ENCODE measurements at places on chromosomes 2 and 18.

- DNase-seq = no peak
Measured at GRCh38 chr2:195115738-195116137, 541.3 kb upstream of the SLC39A10 start.

DNA sequence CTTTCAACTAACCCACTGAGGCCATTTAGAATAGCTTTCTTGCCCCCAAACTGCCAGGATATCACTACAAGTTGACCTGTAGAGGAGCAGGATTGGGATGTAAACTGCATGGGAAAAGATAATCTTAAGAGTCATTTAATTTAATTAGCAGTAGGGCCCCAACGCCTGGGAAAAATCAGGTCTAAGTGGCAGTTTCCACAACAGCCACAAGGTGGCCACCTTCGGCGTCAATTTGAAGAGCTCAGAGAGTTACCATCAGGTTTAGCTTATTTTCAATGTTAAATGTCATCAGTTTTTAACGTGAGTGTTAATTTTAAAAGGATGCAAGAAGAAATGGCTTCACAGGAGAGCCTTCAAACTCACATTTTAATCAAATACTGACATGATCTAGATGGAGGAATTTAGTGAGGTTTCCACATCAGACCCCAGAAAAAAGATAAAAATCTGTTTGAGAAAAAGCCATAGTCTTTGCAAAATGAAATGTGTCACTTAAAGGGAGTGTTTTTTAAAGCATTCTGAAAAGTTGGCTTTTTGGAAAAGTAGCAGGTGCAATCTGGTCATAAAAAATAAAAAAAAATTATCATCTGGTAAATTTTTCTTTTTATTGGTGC is 77.3 kb upstream of the UPP2 start:
- no peak for DNase-seq

DNA sequence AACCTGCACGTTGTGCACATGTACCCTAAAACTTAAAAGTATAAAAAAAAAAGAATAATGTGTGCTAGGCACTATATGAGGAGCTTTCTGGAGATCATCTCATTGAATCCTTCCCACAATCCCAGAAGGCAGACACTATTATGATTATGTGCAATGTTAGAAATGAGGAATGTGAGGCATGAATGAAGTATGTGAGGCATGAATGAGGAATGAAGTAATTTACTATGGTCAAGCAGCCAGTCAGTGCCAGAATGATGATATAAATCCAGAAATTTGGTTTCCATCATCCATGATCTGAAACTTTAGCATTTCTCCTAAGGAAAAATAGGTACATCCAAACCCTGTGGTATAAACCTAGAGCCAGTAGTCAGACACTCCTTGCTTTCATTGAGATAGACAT is 42.0 kb downstream of the CCDC148 start:
- DNase-seq = no peak

GRCh38 chr2:7838669-7839068 is 843.2 kb upstream of the ID2 start:
- no peak for DNase-seq

DNA sequence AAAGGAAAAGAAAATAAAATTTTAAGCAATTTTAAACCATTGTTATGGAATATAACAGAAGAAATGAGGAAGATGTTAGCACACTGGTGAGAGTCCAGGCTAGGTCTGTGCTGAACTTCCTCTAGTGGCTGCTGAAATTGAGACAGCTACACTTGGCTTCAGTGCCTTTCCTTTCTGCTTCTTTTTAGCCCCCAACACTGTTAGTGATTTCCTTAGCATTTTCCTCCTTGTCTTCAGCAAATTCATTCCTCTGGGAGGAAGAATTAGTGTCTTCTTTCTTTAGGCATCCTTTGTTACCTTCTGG is 47.6 kb downstream of the ITGAV start:
- no peak for DNase-seq

DNA sequence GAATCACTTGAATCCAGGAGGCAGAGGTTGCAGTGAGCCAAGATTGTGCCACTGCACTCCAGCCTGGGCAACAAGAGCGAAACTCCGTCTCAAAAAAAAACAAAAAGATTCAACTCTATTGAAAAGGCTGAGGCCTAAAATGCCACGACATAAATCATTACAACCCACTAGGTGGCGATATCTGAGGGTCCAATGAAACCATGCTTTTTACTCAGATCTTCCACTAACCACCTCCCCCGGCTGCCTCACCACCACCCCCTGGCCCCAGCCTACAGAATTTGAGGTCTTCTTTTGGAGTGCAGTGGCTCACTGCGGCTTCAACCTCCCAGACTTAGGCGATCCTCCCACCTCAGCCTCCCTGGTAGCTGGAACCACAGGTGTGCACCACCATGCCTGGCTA is 57.5 kb downstream of the AP1S3 start:
- no peak for DNase-seq

DNA sequence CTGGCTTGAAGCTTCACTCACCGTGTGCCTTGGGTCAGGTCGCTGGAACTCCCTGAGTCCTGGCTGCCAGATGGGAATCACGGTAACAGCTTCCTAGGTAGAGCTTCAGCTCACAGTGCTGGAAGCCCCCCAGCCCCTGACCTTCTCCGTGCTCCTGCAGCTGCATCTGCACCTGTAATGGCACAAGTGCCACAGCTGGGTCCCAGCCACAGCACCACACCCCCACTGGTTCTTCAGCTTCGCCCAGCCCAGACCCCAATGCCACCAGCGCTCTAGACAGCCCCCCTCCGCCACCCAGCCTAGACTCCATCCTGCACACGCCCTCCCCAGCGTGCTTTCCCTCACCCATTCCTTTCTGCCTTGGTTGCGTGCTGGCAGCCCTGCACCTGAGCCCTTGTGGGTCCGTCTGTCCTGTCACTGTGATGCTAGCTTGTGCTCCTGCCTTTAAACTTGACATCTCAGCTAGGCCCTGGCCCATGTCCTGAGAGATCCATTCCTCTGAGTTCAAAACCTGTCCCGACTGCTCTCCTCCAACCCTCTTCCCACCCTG is 7.6 kb upstream of the ESPNL start:
- no peak for DNase-seq

DNA sequence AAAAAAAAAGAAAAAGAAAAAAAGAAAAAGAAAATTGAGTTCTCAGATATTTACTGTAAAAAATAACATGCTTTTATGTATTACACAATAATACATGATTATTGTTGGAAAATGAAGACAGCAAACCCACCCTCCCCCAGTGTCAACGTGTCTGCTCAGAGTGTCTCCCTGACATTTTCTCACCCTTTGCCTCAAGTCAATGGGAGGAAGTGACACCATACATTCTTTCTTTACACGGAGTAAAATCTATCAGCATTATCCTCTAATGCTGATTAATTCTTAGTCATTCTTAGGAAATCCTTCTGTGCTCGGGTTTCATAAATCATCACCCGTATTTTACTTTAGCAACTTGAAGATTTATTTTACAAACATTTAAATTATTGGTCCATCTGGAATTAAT is 32.0 kb downstream of the CTAGE1 start:
- no peak for DNase-seq

- no peak for DNase-seq
Measured at GRCh38 chr2:235678712-235679111, 184.9 kb downstream of the AGAP1 start.

DNA sequence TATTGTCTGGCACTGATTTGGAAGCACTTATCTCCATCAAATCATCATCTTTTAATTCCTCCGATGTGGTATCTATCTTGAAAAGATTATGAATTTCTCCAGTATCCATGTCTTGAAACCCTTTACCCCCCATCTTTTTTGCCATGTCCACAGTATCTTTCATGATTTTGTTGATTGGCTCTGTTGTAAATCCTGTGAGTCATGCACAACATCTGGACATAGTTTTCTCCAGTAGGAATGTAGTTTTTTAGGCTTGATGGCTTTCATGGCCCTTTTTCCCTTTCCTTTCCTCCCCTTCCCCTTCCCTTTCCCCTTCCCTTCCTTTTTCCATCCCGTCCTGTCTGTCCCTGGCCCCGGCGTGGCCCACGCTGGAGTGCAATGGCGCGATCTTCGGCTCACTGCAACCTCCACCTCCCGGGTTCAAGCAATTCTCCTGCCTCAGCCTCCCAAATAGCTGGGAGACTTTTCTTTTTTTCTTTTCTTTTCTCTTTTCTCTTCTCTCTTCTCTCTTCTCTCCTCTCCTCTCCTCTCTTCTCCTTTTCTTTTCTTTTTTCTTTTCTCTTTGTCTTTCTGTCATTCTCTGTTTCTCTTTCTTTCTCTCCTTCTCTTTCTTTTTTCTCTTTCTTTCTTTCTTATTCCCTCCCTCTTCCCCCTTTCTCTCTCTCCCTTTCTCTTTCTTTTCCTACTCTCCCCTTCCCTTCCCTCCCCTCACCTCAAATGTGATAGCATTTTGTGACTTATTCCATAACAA is 18.4 kb upstream of the ZNF638 start:
- DNase-seq = no peak

- no peak for DNase-seq
Measured at GRCh38 chr2:79993144-79993543, 311.4 kb downstream of the LRRTM1 start.

DNA sequence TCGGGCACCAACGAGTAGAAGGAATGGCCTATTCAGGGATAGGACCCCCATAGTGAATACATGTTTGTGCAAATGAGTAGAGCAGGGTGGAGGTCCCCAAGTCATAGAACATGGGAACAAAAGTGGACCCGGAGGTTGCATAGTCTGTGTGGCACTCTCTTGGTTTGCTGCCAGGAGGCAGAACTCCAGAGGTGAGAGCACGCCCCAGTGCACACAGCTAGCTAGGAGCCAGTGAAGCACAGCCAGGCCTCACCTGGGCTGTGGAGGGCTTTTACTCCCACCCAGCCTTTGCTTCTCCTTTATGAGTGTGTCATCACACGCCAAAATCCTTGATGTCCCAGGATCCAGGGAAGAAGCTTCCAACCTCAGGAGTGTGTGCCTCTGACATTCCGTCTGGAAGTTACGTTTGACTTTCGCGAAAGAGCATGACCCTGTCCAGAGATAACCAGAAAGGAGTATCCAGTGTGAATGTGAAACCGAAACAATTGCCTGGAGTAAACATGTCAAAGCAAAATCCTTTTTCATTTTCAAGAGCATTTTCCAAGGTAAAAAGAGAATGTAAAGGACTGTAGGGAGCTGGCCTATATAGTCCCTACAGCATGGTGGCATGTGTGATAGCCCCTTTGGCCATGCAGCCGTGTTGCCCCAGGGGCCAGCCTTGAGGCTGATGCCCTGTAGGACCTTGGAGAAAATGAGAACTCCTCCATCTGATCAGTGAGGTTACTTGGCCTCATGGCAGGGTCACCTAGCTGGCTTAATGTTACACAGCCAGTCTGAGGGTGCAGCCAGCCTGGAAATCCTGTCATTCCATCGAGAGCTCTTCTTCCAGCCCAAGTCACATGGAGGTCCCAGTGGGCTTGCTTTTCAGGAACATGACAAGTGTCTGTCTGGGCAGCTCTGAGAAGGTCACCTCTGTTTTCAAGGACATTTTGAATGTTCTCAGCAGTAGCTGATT is 8.8 kb downstream of the TRIB2 start:
- no peak for DNase-seq

GRCh38 chr2:239693761-239694415 is 293.1 kb upstream of the HDAC4 start:
- DNase-seq = no peak

DNA sequence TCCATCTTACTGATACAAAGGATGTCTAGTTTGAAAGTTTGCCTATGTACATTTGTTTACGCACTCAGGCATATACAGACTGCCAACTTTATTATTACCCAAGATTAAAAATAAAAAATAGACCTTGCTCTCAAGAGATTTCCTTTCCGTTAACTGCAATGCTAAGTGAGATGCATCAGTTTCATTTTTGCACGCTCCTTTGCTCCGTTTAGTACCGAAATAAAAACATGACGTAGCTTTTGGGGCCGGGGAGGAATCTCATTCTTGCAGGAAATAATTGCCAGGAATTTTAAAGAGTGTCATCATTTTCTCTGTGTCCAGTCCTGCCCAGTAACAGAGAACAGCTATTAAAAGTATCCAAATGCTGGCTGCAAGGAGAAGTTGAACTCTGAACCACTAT is 169.5 kb downstream of the SLC8A1 start:
- no peak for DNase-seq

DNA sequence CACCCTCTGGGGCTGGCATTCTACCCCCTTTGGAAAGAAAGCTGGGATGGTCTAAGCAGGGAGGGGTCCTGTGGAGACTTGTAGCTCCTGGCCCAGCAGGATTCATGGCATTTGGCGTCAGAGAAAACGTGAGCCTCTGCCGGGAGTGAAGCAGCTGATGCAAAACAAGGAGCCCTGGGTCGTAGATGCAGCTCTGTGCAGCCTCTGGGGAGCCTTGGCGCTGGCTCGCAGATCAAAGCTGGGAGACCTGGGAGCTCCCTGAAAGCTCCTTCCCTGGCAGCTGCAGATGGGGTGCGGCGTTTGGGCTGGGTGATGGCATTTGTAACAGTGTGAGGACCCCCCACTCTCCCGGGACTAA is 148.3 kb downstream of the KLHL29 start:
- DNase-seq = no peak

DNA sequence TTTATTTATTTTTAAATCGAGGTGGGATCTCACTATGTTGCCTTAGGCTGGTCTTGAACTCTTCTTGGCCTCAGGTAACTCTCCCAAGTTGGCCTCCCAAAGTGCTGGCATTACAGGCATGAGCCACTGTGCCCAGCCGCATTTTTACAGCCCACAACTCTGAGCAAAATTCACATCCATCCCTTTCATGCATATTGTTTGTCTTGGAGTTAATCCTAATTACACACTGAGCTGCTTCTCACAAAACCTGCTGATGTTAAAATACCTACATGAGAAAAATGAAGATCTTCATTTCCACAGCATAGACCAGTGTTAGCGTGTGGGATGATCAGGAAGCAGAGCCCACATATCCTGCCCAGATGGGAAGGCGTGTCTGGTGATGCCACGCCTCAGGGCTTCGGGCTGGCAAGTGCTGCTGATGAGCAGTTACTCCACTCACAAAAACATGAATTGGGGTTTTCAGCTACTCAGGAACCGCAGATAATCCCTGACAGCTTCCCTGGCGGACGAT is 14.6 kb downstream of the ITGB1BP1 start:
- DNase-seq = no peak

- DNase-seq = no peak
Measured at GRCh38 chr2:241645056-241645914, 7.8 kb downstream of the ATG4B start.

GRCh38 chr2:24762518-24762917 is 30.7 kb downstream of the PTRHD1 start:
- DNase-seq = no peak

- no peak for DNase-seq
Measured at GRCh38 chr2:172404824-172405223, 22.6 kb upstream of the ITGA6 start.

DNA sequence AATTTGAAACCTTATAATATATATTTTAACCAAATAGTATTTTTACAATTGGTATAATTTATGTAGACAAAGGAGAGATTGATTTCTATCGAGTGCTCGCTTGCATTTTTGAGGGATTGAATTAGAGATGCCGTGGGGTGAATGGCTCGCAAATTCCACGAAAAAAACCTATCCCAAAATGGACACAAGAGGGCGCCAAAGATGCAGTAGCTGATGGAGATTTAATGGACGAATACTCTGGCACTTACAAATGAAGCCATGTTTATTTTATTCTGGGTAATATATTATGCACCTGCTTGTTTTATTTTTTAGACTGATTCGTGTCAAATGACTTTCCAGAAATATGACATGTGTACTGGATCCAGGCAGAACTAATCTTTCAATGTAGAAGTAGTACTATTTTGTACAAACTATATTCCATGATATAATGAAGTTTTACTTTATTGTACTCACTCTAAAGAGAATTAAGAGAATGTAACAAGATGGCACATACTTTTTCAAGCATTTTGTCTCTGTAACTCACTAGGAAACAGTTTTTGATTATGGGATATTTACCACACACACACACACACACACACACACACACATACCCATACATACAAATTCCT is 505.4 kb downstream of the PLCL1 start:
- peak; percentile 5 for DNase-seq

Data from stimulated activated CD4-positive, alpha-beta T cell treated with anti-CD3 and anti-CD28 coated beads, Interleukin-15, amount 100 ng/mL, for 1 hour (primary cell).